ENCODE measurements at places on chromosomes 3 and 15. TPM values are rescaled to one million over a fixed set of nuclear protein-coding genes. Genes with fewer than 3 reads are reported as not detected.

DNA sequence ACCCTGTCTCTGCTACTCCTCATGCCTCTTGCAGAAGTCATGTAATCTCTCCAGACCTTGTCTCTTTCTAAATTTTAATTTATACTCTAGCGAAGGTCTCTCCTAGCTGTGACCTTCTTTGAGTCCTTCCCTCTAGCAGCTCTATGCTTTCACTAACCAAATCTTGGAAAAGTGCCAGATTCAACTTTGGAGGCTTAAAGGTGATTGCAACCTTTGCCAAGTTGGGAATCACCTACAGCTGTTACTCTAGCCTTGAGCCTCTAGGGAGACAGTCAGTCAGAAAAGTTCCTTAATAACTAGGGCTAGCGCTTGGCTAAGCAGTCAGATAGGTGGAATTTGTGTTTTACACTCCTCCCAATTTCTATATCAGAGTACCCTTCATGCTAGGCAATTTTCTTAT is 46.1 kb upstream of the ABI3BP start:
- DNase-seq: no peak
- no peak overlapping the region for H3K27ac ChIP-seq
- H3K36me3 ChIP-seq: no peaks in the 10 kb centered on the region

DNA sequence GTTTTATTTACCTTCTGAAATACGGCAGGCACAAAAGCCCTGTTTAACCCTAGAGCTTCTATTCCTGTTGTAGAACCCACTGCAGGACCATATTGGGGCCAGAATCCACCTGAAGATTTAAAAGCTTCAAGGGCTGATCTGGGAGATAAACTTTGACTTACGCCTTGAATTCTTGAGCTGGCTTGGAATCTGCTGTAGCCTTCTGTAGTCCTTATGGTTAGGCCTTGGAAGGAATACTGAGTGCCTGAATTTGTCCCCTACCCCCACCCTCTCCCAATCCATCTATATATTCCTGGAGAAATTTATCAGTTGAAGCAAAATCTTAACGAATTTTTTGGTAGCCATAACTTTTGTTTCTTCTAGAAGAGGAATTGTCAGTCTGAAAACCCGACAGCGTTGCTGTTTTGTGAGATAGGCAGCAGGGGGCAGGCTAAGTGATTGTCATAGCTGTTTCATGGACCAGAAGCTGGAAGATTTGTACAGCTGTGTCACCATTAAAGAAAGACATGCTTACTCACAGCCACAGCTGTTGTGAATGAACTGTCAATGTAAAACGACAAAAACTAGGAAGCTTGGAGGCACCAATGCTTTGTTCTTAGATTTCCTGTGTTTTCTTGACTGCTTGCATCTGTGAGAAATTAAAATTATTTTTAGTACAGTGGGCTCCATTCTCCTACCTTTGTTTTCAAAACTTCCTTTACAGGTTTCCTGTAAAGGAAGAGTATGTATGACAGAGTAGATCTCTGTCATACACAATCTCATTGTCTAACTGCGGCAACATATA is 12.8 kb downstream of the LXN start:
- no peaks in the 10 kb centered on the region for H3K4me1 ChIP-seq
- peaks cover 90% of the 10 kb centered on the region for H3K36me3 ChIP-seq
- no peaks in the 10 kb centered on the region for H3K27me3 ChIP-seq
- peak; percentile 70 for DNase-seq

- no peak for DNase-seq
- H3K4me1 ChIP-seq: no peaks in the 10 kb centered on the region
Measured at GRCh38 chr3:140715035-140715434, 37.2 kb downstream of the TRIM42 start.

- peaks cover 15% of the 10 kb centered on the region for H3K4me1 ChIP-seq
- H3K36me3 ChIP-seq: peaks cover 57% of the 10 kb centered on the region
- no peak overlapping the region for H3K4me3 ChIP-seq
- DNase-seq: peak; percentile 51
- no peaks in the 10 kb centered on the region for H3K27me3 ChIP-seq
Measured at GRCh38 chr15:43187544-43188155, 2.4 kb downstream of the CCNDBP1 start.

KNG1 gene
- total RNA-seq: 0.09 TPM

GRCh38 chr3:58748024-58748423 is 81.5 kb upstream of the FAM3D start:
- H3K4me1 ChIP-seq: no peaks in the 10 kb centered on the region
- no peak overlapping the region for H3K4me3 ChIP-seq
- H3K27ac ChIP-seq: no peak overlapping the region
- H3K36me3 ChIP-seq: no peaks in the 10 kb centered on the region
- DNase-seq: no peak

COL8A1 gene
- total RNA-seq: 0.07 TPM

- no peaks in the 10 kb centered on the region for H3K27me3 ChIP-seq
- peaks cover 15% of the 10 kb centered on the region for H3K4me1 ChIP-seq
- no peaks in the 10 kb centered on the region for H3K36me3 ChIP-seq
Measured at GRCh38 chr3:196208942-196209695, 2.1 kb downstream of the ZDHHC19 start.

SHISA5 gene
- 85.8 TPM for total RNA-seq

DNA sequence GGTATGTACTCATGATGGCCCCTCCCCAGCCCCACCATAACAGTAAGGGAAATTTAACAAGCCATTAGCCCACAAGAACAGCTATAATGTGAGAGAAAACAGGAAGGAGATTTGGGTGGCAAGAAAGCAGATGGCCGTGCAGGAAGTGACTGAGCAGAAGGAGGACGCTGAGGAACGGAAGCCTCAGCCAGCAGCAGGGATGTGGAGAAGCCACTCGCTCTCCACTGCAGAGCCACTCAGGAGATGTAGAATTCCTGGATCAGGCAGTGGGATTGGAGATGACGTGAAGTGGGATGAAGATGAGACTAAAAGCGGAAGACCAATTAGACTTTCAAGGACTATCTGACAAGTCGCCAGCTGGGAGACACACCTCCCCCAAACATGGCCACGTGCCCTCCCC is 31.2 kb downstream of the PRR23E start:
- no peaks in the 10 kb centered on the region for H3K36me3 ChIP-seq
- DNase-seq: no peak
- H3K27me3 ChIP-seq: no peaks in the 10 kb centered on the region
- H3K27ac ChIP-seq: no peak overlapping the region
- no peak overlapping the region for H3K4me3 ChIP-seq
- H3K4me1 ChIP-seq: no peaks in the 10 kb centered on the region

DNA sequence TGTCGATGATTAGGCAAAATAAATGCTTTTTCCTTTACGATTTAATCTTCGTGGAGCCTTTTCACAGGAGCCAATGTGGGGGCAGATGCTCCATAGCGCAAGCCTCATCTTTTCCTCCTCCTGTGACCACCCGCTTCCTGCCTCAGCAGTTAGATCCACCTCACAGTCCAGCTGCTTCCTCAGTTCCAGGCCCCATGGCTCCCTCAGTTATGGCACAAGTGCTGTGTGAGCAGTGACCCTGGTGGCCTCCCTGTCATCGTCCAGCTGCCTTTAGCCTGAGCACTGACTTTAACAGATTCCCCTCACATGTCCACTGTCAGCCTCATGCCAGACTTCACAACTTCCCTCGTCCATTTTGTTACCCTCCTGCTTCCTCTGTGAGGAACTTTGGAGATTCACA is 424.6 kb upstream of the GBE1 start:
- no peak overlapping the region for H3K4me3 ChIP-seq
- no peaks in the 10 kb centered on the region for H3K4me1 ChIP-seq
- no peak for DNase-seq
- H3K27me3 ChIP-seq: no peaks in the 10 kb centered on the region
- no peak overlapping the region for H3K27ac ChIP-seq
- no peaks in the 10 kb centered on the region for H3K36me3 ChIP-seq

KBTBD8 gene
- 7.7 TPM for total RNA-seq

- no peaks in the 10 kb centered on the region for H3K4me1 ChIP-seq
- no peak overlapping the region for H3K4me3 ChIP-seq
- peaks cover 50% of the 10 kb centered on the region for H3K36me3 ChIP-seq
- H3K27me3 ChIP-seq: no peaks in the 10 kb centered on the region
- no peak overlapping the region for H3K27ac ChIP-seq
Measured at GRCh38 chr3:39398700-39399099, 7.8 kb upstream of the RPSA start.

GRCh38 chr3:168341192-168341815 is 245.6 kb upstream of the GOLIM4 start:
- no peak for DNase-seq
- no peaks in the 10 kb centered on the region for H3K27me3 ChIP-seq

DNA sequence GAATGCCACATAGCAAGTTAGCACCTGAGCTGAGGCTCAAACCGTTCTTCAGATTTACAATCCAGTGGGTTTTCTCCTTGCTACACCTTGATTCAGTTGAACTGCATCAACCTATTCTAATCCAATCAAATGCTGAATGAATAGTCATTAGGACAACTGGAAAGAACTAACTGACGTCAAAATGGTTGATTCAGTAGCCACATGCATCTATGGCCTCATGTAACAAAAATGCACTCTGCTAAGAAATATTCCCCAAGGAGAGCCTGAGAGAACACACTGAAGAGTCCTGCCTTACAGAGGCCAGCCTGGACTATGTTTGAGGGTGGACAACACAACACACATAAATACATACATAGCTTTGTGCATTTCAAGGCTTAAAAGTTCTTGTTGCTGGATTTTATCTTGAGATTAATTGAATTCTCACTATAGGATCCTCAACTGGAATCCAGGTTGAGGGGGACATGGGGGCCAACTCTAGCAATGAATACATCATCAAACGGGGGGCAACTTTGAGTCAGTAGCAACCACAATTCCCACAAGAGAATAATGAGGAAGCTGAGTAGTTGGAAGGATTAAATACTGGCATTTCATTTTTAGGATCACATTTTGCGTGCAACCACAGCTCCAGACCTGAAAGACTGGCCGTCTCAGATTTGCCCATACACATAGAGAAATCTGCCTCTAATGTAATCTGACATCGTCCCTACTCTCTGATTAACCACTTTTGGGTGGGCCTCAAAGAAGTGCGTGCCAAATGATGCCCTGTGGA is 280.2 kb upstream of the ICE2 start:
- H3K4me3 ChIP-seq: no peak overlapping the region
- no peaks in the 10 kb centered on the region for H3K27me3 ChIP-seq
- DNase-seq: no peak
- no peak overlapping the region for H3K27ac ChIP-seq

IL12A gene
- 0.13 TPM for total RNA-seq

- no peak overlapping the region for H3K4me3 ChIP-seq
- H3K27ac ChIP-seq: no peak overlapping the region
- DNase-seq: no peak
- H3K36me3 ChIP-seq: peaks cover 79% of the 10 kb centered on the region
- H3K4me1 ChIP-seq: no peaks in the 10 kb centered on the region
Measured at GRCh38 chr15:30922480-30923311, 19.0 kb downstream of the FAN1 start.

CLDN18 gene
- total RNA-seq: 0.11 TPM

DNA sequence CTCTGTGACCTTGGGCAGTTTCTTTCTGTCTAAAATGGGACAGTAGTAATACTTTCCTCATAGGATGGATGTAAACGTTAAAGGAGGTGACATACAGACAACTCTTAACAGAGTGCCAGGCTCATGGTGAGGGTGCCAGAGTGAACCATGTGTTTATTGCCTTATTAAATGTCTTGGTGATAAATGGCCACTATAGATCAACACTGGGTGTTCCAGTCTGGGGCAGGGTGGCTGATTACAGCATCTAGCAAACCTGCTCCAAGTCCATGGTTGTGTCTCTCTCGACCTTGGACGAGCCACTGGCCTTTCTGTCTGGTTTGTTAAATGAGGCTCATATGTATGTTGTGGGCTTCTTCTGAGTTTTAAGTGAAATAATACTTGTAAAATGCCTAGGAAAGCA is 75.1 kb downstream of the TRAK1 start:
- no peak overlapping the region for H3K4me3 ChIP-seq
- H3K27me3 ChIP-seq: no peaks in the 10 kb centered on the region
- no peaks in the 10 kb centered on the region for H3K36me3 ChIP-seq
- peaks cover 8% of the 10 kb centered on the region for H3K4me1 ChIP-seq
- DNase-seq: no peak

TNFAIP8L3 gene
- not detected for total RNA-seq

- peaks cover 84% of the 10 kb centered on the region for H3K4me1 ChIP-seq
- peak overlapping the region; percentile 81 for H3K4me3 ChIP-seq
- H3K27me3 ChIP-seq: no peaks in the 10 kb centered on the region
- H3K27ac ChIP-seq: peak overlapping the region; percentile 92
- H3K36me3 ChIP-seq: peaks cover 45% of the 10 kb centered on the region
Measured at GRCh38 chr3:39150148-39150802, 3.1 kb downstream of the CSRNP1 start.

NAALADL2 gene
- not detected for total RNA-seq

GRCh38 chr3:125245521-125245920 is 33.0 kb upstream of the SLC12A8 start:
- no peaks in the 10 kb centered on the region for H3K27me3 ChIP-seq
- no peak for DNase-seq
- no peak overlapping the region for H3K27ac ChIP-seq
- H3K4me3 ChIP-seq: no peak overlapping the region
- no peaks in the 10 kb centered on the region for H3K4me1 ChIP-seq
- H3K36me3 ChIP-seq: no peaks in the 10 kb centered on the region

LDHAL6B gene
- total RNA-seq: not detected

GRCh38 chr3:98726084-98726483 is 37.1 kb upstream of the ST3GAL6 start:
- no peak overlapping the region for H3K27ac ChIP-seq
- H3K27me3 ChIP-seq: no peaks in the 10 kb centered on the region
- H3K4me3 ChIP-seq: no peak overlapping the region
- DNase-seq: no peak
- H3K36me3 ChIP-seq: no peaks in the 10 kb centered on the region

SOX14 gene
- not detected for total RNA-seq

- peaks cover 30% of the 10 kb centered on the region for H3K36me3 ChIP-seq
- H3K27me3 ChIP-seq: no peaks in the 10 kb centered on the region
- H3K27ac ChIP-seq: no peak overlapping the region
Measured at GRCh38 chr3:126447456-126448106, 28.1 kb downstream of the ZXDC start.

DNAH12 gene
- total RNA-seq: not detected

DNA sequence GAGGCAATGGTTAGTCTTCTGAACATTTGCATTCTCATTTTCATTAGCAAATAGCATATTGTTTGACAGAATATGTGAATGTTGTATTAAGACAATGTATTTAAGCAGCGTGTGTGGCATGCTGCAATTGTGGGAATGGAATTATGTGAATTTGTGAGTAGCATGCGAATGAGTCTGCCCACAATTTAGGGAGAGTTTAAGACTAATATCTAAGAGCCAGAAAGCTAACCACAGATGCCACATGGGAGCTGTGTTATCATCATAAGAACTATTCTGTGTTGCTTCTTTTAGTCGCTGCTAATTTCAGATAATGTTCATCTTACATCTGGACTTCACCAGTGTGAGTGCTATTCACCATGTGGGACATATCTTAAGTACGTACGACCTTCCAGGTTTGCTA is 494.5 kb downstream of the RBMS3 start:
- H3K4me1 ChIP-seq: no peaks in the 10 kb centered on the region
- no peak overlapping the region for H3K4me3 ChIP-seq
- no peak overlapping the region for H3K27ac ChIP-seq
- DNase-seq: no peak
- H3K27me3 ChIP-seq: no peaks in the 10 kb centered on the region
- no peaks in the 10 kb centered on the region for H3K36me3 ChIP-seq

Data from K562 (cell line).